ENCODE measurements at places on chromosomes 11 and 22.

- no peak for DNase-seq
Measured at GRCh38 chr11:94882931-94883330, 90.4 kb downstream of the CWC15 start.

DNA sequence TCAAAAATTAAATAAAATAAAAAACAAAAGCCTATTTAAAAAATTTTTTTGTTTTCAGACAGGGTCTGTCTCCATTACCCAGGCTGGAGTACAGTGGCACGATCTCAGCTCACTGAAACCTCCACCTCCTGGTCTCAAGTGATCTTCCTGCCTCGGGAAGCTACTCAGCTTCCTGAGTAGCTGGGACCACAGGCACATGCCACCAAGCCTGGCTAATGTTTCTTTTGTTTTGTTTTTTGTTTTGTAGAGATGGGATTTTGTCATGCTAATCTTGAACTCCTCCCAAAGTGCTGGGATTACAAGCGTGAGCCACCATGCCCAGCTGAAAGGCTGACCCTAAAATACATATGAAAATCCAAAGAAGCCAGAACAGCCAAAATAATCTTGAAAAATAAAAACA, 20.4 kb upstream of the L3MBTL2 start:
- DNase-seq: no peak

GRCh38 chr11:134761386-134761785, 349.3 kb upstream of the B3GAT1 start:
- no peak for DNase-seq

DNA sequence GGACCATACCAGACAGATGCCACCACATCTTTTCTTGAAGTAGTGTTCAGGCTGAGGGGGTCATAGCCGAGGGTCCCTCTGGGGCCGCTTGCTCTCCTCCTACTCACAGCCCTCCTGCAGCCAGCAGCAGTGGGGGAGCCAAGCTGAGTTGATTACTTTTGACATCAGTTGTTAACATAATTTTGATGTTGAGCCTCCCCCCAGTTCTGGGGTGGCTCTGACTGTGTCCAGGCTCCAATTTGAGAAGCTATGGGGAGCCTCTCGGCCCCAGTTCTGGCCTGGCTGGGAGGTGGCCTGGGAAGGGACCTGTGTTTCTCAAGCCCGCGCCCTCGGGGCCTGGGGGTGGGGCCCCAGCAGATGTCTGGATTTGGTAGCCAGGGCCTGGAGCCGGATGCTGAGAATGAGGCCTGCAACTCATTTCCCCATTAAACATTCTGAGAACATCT, 47.9 kb downstream of the KCNQ1OT1 start:
- DNase-seq: no peak

DNA sequence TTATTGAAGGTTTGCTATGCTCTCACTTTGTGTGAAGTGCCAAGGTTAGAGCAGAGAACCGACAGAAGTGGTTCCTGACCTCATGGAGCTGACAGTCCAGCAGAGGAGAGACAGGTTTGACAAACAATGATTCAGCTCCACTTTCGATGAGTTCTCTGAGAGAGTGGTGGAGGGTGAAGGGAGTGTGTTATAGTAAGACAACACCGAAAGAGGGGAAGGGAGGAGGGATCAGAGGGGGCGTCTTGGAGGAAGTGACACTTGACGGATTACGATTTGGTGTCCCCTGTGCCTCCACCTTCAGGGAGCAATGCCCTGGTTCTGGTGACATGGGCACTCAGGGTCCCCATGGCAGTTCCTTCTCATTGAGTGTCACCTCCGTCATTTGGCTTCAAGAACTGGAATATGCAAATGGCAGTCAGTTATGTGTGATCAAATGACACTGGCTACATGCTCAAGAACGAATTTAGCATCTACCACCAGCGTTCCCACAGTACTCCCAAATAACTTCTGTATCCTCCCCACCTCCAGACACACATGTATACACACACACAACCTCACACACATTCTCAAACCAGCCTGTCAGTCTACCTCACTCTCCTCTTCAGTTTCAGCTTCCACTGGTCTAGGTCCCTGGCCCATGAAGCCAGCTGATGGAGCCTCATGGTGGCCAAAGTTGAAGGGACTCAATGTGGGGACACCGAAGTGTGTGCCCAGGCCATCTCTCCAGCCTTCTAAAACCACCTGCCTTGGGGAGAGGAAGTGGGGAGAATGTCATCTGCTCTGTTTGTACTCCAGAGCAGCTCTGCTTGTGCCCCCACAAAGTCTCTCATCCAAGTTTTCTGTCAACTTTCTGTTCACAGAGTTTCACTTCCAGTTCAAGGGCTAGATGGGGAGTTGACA, 31.4 kb upstream of the NUP160 start:
- DNase-seq: no peak

- DNase-seq: no peak
Measured at GRCh38 chr11:110866081-110866480, 153.8 kb upstream of the ARHGAP20 start.

DNA sequence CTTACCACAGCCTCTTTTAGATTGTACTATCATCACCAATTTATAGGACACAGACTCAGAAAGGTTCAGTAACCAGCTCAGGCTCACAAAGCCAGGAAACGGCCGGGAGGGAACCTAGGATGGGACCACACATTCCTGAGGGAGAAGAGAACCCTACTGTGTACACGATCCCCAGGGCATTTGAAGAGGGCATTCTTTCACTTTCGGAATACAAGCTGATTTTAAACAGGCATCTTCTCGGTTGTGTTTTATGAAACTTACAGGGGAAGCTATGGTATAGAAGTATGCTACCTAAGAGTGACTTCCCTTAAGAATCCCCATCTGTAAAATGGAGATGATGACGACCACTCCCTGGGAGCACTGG, 19.0 kb downstream of the SMCO4 start:
- DNase-seq: no peak

DNA sequence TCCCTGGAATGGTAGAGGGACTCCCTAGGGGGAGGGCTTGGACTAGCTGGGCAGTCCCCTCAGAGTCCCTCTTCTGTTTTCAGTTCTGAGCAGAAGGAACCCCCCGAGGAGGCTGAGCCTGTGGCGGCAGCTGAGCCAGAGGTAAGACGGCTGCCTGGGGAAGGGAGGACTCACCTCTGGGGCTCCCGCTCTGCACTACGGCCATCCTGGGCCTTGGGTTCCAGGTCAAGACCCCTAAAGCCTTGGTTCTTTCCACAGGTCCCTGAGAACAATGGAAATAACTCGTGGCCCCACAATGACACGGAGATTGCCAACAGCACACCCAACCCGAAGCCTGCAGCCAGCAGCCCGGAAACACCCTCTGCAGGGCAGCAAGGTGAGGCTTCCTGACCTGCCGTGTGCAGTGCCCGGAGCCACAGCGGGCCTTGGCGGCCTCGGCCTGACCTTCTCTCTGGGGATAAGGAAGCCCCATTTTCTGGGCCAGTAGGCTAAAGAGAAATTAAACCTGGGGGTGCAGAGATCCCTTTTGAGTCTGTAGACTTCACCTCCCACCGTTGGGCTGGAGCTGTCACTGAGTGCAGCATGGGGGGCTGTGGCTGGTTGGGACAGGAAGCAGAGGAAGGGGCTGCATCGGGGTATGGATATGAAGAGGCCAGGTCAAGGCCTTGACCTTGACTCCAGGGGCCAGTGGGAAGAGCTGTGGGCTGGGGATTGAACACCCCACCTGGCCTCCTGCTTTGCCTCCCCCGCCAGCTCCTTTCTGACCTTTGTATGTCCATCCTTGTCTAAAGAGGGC, 15.0 kb downstream of the INCENP start:
- no peak for DNase-seq

DNA sequence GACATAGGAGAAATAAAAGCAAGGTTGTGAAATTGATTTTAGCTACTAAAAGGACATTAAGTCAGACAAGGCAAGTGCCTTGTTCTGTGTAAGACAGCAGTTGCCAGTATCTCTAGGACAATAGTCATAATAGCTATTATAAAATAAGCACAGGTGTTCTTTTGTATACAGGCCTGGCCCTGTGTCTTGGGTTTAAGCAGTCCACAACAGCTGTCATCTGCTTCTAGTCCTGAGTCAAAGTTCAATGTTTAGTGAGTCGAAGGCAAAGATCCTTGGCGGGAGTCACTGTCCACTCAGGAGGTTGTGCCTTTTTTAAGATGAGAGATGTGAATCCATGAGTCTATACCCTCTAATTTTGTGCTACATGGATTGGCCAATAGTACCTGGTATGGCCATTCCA, 79.5 kb downstream of the SC5D start:
- no peak for DNase-seq

- no peak for DNase-seq
Measured at GRCh38 chr11:6586434-6587359, 16.7 kb downstream of the RRP8 start.

GRCh38 chr22:19214078-19214473, 35.5 kb upstream of the SLC25A1 start:
- no peak for DNase-seq

GRCh38 chr22:22849640-22850610, 37.7 kb upstream of the IGLL5 start:
- DNase-seq: no peak

DNA sequence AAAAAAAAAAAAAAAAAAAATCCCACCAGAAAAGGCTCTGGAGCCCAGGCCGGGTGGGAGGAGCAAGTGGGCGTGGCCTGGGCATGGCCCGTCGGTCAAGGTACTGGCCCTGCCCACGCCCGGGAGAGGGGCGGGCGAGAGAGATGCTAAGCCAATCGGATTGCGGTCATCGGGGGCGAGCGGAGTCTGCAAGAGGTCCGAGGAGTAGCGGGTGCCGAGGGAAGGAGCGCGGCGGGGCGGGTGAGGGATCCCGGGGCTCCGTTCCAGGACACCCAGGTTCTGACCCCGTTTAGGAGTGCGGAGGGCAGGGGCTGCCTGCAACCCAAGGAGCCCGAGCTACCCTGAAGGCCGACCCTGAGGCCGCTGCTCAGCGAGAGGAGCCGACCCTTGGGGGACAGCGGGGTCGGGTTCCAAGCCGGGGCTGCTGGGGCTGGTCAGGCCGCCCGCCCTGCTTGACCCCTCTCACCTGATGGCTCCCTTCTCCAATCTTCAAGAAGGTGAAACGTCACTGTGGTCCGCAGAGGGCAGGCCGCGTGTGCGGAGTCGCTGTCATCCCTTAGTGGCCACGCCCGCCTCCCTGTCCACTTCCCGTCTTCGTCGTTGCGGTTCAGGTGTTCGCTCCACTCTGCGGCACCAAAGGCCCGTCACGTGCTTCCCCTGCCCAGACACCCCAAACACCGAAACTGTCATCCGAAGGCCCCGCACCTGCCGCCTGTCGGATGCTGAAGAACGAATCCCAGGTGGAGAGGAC, 11.1 kb upstream of the TAB1 start:
- peak; percentile 45 for DNase-seq

- DNase-seq: no peak
Measured at GRCh38 chr22:37165066-37165465, 15.3 kb upstream of the IL2RB start.

- DNase-seq: no peak
Measured at GRCh38 chr11:11478687-11479086, 125.6 kb upstream of the CSNK2A3 start.

GRCh38 chr11:113075586-113076095, 114.4 kb downstream of the NCAM1 start:
- DNase-seq: no peak

DNA sequence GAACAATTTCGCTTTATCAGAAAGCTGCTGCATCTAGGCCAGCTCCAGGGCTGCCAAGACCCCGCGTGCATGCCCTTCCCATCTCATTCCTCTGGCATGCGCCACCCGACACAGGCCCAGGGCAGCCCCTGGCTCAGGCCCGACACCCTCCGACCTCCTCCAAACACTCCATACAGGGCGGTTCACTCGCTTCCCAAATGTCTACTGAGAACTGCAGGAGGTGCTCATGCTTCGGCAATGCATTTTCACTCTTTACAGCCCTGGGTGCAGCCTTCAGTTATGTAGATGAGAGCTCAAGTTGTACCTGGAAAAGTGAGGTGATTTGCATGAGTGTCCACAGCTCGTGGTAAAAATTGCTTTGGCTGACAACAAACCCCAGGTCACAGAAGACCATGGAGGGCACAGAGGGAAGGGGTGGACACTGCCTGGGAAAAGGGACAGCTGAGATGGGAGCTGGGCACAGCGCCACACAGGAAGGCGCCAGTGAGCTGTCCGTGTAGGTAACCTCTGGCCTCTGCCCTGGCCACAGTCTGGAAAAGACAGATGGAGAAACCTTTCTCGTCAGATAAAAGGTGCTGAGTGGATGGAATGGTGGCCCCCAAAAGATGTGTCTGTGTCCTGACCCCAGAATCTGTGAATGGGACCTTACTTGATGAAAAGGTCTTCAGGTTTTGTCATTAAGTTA, 1351.9 kb downstream of the BRD1 start:
- DNase-seq: no peak

DNA sequence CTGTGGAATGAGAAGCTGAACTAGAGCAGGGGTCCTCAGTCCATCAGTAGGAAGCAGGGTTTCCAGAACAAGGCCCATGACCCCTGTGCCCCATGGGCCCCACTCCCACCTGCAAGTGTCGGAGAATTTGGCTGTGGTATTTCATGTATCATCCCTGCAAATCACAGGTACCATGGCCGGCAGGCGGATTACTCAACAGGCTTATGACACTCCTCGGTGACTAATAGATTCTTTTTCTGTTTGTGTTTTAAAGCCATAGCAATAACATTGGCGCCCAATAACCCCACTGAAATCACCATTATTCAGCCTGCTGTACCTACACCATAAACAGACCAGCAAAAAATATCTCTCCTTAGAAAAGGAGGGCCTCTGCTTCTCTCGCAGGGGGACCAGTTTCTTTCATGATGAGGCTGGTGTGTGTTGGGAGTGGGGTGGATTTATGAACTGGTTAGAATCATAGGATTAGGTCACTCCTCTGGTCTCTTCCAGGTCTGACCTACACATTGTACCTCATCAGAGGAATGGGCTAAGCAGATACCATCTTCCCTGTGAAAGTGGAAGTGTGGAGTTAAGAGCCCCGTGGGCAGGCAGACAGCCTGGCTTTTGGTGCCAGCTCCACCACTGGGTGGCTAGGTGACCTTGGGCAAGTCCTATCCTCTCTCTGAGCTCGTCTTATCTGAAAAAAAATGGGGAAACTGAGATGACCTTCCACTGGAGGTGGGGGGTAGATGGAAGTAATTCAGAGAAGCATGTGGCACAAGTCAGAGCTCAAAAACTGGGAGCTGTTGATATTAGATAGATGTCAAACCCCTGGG, 60.2 kb upstream of the WNT11 start:
- DNase-seq: no peak

- no peak for DNase-seq
Measured at GRCh38 chr11:68832476-68833181, 9.1 kb downstream of the CPT1A start.

- DNase-seq: no peak
Measured at GRCh38 chr11:86241956-86242535, 2.5 kb upstream of the EED start.

DNA sequence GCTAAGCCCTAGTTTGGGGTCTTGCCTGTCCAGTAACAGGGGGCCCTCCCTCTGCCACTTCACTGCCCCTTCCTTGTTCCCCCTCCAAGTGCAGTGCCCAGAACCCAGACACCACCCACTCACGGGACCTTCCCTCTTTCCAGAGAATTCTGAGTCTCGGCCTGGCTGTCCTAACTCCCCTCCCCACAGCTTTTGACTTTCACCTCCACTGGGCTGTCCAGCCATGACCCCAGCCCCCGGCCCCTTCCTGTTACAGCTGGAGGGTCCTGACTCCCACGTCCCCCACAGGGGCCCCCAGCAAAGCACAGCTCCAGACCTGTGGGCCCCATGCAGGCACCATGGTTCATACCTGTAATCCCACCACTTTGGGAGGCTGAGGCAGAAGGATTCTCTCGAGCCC, 71.5 kb downstream of the BRD1 start:
- DNase-seq: no peak

- no peak for DNase-seq
Measured at GRCh38 chr11:19762266-19762665, 49.6 kb downstream of the NAV2 start.

GRCh38 chr11:114501901-114502300, 57.8 kb downstream of the NXPE1 start:
- no peak for DNase-seq

GRCh38 chr22:40368016-40368415, 2.4 kb upstream of the SGSM3 start:
- DNase-seq: no peak
